ENCODE measurements at places on chromosomes 5 and 9.

DNA sequence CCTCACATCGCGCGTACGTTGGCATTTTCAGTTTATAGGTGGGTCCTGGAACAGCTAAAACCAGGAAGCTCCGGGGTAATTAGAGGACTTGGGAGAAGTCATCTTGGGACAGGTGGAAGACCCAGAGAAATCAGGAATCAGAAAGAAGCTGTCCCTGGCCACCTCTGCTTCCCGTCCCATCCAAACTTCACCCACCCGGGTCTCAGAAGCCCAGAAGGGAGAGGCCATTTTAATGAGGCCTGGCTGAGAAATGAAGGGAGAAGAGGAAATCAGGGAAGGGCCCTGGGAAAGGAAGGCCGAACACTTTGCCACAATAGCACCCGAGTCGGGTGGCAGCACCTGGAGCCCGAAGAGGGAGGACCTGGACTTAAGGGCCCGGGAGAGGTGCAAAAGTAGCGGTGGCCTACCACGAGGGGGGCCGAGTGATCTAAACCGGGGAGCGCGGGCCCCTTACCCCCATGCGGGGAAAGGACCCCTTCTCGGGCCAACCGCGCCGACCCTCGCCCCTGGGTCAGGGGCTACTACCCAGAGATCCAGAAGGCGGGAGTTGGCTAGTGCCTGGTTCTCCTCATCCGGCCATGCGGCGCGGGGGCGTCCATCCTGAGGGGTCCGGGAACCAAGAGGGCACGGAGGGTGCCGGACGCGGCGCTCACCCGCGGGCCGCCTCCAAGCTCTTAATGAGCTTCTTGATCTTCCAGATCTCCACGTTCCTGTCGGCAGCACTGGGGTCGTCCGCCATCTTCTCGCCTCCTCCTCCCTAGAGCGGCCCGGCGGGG lies 668 bp downstream of the ETF1 start:
- no peak for DNase-seq

DNA sequence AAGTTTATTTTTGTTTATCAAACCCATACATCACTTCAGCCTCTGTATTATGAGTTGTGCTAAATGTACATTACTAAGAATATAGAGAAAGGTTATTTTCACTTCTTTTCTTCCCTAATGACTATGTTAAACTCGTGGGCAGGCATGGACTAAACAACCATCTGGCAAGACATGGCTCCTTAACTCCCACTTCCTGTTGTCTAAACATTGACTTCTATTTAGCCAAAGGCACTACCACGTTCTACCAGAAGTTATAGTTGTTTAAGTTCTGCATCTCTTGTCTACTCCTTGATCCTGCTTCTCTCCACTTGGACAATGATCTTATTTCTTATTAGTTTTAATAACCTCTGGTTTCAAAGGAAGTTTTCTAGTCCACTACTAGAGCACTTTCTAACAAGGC lies 136.1 kb downstream of the MACIR start:
- DNase-seq: no peak

- DNase-seq: no peak
Measured at GRCh38 chr9:132945186-132946130, 1.0 kb upstream of the TSC1 start.

DNA sequence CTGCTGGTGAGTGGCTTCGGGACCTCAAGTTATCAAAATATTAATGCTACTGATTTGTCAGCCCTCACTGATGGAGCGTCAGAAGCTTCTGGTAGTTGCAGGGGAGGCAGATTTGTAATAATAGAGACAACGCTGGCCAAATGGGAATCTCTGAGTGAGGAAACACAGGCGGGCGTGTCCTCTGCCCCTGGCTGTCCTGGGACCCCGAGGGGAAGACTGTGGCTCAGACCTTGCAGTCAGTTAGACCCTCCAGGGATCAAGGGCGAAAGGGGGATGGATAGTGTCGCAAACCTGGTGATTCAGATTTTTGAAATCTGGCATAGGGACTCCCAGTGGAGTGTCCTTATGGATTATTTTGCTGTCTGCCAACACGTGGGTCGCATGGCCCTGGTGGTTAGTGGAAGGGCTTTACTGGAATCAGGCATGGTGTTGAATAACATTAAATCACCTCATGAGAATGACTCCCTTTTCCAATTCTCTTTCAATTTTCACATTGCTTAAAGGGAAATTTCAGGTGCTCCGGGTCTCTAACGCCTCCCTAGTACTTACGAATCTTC lies 35.1 kb upstream of the NTNG2 start:
- DNase-seq: no peak

DNA sequence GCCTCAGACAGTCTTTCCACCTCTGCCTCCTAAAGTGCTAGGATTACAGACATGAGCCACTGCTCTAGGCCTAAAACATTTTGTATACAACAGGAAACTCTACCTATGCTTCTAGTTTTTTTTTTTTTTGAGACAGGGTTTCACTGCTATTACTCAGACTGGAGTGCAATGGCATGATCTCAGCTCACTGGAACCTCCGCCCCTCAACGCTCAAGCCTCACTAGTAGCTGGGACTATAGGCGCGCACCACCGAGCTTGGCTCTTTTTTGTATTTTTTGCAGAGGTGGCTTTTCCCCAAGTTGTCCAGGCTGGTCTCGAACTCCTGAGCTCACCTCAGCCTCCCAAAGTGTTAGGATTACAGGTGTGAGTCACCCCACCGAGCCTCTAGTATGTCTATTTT lies 5.4 kb downstream of the HSPA9 start:
- DNase-seq: no peak
